ENCODE measurements at places on chromosomes 5 and 9.

- DNase-seq = no peak
These were observed 59.1 kb downstream of the GALNT12 start for GRCh38 chr9:98866435-98867102.

DNA sequence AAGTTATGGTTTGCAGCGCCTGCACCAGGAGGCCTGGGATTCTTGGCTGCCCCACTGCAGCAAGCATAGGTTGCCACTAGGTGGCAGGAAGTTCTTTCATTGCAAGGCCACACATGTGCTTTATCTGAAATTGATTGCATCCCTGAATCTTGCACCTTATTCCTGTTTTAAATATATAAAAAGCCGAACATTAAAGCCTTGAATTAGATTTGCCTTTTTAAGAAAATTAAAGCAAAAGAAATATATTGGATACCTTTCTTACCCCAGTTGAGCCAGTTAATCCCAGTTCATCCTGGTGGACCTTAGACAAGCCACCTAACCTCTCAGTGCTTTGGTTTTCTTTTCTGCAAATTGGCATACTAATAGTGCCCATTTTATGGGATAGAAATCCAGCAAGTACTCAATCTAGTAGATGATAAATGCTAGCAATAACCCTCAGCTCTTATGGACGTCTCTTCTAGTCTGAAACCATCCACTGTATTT lies 6.3 kb upstream of the TRMT10B start:
- peak; percentile 80 for DNase-seq

GRCh38 chr5:179806250-179807048 lies at the start of gene MGAT4B:
MGAT4B (minus strand) TSS chr5:179806866; CDS start chr5:179806583, 283 bp downstream.
- peak; percentile 76 for DNase-seq

- DNase-seq = no peak
These were observed 417.5 kb downstream of the EFNA5 start for GRCh38 chr5:107253246-107253645.

DNA sequence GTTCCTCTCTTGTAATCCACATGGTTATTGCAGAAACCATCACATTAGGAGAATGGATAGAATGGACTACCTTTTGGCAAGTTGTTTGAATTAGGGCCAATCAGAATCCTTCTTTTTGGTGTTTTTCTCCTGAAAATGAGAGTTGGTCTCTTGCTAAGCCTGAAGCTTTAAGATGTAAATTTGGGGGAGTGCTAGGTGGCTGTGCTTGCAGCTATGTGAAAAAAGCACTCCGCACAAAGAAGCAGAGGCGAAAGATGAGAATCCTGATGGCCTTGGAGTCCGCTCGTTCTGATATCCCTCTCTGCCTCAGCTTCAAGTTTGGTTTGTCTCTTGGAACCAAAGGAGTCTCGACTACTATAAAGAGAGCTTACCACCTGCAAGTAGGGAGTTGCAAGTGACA lies 63.6 kb downstream of the INIP start:
- DNase-seq = no peak

GRCh38 chr9:34716711-34717110 lies 6.8 kb upstream of the CCL21 start:
- DNase-seq = no peak

- DNase-seq = peak; percentile 68
These were observed 10.4 kb upstream of the TRIM14 start for GRCh38 chr9:98129451-98129881.

DNA sequence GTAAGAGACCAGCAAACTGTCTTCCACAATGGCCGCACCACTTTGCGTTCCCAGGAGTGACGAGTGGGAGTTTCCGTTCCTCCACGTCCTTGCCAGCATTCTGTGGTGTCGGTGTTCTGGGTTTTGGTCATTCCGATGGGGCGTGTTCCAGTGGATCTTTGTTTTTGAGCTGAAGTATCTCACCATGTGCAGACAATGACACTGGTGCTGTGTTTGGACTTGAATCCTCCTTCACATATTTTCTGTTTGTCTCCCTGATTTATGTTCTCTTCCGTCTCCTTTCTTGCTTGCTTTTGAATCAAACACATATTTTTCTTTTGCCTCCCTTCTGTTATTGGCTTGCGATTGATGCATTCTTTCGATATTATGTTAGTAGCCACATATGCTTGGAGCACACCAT lies 60.8 kb upstream of the IRX4 start:
- no peak for DNase-seq

DNA sequence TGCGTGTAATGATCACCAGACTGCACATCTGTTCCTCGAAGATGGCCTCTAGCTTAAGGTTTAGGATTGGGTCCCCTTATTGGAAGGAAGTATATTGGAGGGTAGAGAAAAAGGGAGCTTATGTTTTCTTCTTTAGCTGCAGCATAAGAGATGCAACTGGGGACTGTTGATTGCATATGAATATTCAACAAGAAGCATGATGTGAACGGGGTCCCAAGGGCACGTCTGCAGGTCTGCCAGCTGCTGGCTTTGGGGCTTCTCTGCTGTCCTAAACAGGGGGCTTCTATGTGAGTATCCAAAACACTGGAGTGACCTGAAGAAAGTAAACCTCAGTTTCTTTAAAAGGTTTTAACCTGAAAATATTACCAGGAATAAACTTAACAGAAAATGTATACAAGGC lies 3.6 kb upstream of the BNIP1 start:
- no peak for DNase-seq

- no peak for DNase-seq
These were observed 41.8 kb upstream of the S1PR3 start for GRCh38 chr9:88949425-88949824.

DNA sequence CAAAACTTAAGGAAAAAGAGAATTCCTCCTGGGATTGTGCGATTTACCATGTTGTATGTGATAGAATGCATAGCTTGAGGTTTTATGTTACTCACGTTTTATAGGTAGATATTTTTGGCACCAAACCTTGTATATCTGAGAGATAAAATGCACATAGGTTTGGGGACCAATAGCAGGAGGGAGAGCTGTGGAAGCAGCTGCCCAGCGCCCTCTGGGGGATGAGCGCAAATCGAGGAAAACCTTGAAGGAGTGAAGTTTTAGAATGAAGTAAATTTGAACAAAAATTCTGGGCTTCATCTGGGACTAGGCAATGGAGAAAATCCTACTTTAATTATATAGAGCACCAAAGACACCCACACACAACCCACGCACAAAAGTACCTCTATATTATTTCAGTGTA lies 197.0 kb downstream of the ADCY2 start:
- peak; percentile 53 for DNase-seq

- DNase-seq = no peak
These were observed 541.4 kb downstream of the CSNK1G3 start for GRCh38 chr5:124053340-124053739.

- peak; percentile 61 for DNase-seq
These were observed 69.5 kb upstream of the ANXA1 start for GRCh38 chr9:73081979-73082657.

GRCh38 chr5:36606428-36607113 lies at the start of gene SLC1A3:
SLC1A3 (plus strand) TSS chr5:36606606; CDS start chr5:36608424, 1,818 bp downstream.
- DNase-seq = peak; percentile 86

DNA sequence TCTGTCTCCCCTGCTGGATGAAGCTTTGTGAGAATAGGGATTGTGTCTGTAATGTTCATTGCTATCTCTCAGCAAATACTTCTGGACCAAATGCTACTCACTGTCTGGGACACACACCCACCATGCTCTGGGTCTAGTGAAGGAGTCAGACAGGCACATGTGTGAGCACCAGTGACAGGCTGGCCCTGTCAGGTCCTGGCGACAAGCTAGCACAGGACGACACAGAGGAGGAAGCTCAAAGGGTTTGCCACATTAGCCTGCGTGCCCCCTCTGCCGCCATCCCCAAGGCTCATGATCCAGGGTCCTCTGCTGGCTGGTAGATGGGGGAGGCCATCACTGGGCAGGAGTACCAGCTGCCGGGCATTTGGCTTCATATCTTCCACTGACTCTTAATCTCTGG lies 23.3 kb downstream of the LRSAM1 start:
- DNase-seq = no peak

DNA sequence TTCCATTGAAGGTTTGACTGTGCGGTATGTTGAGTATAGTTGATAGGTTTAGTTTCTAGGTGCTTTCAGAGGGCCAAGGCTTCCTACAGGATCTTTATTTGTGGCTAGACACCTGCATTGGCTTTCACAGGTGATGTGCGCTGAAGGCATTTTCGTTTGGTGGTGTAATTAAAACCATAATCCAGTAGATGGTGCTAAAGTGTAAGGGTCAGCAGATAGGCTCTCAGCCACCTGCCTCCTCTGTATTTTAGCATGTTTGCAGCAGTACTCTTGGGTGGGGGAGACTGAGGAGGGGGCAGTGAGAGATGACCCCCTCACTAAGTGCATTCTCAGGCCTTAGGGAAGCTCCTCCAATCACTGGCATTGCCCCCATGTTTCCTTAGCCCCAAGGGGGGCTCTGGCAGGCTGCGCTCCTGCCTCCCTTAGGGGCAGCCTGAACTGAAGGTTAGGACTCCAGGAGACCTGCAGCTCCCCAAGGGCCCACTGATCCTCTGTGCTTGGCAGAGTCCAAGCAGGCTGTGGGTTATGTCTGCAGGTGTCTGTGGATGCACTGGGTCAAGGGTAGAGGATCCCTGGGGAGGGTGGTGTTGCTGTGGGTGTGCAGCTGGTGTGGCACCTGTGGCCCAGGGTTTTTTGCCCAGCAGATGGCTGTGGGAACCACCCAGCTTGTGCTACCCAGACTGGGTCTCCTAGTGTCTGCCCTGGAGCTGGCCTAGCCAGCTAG lies 23.4 kb downstream of the CDK20 start:
- DNase-seq = peak; percentile 63

DNA sequence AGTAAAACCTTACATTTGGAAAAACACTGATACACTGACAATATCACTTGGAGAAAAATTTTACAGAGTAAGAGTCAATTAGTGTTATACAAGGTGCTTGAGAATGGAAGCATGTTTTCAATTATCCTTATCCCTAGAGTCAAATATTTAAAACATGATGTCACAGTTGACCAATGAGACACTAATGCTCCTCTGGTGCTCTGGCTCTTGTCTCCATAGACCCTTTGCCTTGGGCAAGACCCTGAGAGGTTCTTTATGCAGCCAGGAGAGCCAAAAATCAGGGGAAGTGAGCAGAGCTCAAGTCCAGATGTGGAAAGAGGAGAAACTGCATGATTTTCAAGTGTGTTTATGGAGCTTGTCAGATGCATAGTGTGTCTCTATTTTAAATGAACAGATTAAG lies 153.9 kb downstream of the MARCHF11 start:
- no peak for DNase-seq

DNA sequence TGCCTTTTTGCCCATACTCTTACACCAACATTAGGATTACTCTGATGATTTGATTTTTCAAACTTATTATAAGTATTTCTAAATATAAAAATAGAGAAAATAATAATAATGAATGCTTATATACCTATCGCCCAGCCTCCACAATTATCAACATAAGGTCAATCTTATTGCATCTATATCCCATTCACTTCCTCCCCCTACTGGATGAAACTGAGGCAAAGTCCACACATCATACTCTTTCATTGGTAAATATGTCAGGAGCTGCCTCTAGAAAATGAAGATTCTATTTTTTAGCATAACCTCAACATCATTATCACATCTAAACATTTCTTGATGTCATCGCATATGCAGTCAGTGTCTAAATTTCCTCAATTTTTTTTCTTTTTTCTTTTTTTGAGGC lies 44.3 kb downstream of the SH3RF2 start:
- no peak for DNase-seq

GRCh38 chr9:92140074-92140753 lies 25.0 kb upstream of the SPTLC1 start:
- DNase-seq = peak; percentile 78

- peak; percentile 72 for DNase-seq
These were observed 1.1 kb upstream of the ANXA2R start for GRCh38 chr5:43041110-43041668.

GRCh38 chr5:80622756-80623155 lies 31.7 kb upstream of the MSH3 start:
- no peak for DNase-seq

- DNase-seq = no peak
These were observed 41.4 kb upstream of the TIFAB start for GRCh38 chr5:135493406-135494180.

- peak; percentile 15 for DNase-seq
These were observed 2.0 kb upstream of the ZNF622 start for GRCh38 chr5:16467363-16468219.

DNA sequence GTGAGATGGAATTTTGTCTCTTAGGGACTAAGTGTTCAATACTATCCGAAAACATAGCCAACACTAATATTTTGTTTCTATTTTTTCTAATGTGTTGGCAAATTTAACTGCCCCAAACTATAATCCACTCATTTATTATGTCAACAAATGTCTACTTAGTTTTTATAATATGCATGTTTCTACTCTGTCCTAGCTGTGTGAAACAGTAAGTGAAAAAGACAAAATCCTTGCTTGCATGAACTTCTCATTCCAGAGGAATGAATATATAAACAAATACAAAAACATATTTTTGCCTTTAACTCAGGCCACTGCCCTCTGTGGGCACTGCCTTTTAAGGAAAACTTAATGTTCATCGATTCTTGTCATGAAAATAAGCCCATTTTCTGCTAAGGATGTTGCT lies 1275.4 kb upstream of the CDH18 start:
- no peak for DNase-seq
